ENCODE measurements at places on chromosomes 6 and 20.

GRCh38 chr6:158149641-158150040, 18.4 kb downstream of the SERAC1 start:
- no peak for DNase-seq

- no peak for DNase-seq
Measured at GRCh38 chr20:33793011-33793931, 17.9 kb upstream of the CHMP4B start.

DNA sequence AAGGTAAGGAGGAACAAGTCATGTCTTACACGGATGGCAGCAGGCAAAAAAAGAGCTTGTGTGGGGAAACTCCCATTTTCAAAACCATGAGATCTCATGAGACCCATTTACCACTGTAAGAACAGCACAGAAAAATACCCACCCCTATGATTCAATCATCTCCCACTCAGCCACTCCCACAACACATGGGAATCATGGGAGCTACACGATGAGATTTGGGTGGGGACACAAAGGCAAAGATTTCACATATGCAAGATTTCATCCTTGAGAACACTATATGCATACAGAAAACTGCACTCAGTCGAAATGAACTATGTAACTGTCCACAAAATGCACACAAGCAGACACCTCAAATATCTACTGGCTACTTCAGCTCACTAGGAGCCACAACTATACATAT, 480.6 kb upstream of the BTBD3 start:
- no peak for DNase-seq

- no peak for DNase-seq
Measured at GRCh38 chr6:144379356-144379755, 94.2 kb downstream of the UTRN start.

DNA sequence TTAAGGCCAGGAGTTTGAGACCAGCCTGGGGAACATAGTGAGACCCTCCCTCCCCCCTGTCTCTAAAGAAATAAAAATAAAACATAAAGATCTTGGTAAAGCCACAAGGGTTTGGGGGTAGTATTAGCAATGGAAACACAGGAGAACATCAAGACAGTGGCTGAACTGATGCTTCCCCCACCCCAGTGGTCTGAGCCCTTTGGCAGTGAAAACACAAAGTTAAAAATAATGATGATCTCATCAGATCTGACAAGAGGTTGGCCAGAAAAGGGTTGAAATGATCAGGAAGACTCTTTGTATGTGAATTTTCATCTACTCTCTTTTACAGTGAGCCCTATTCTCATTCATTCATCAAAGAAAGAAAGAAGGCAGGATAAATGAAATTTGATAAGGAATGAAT, 93.7 kb downstream of the KCNB1 start:
- DNase-seq: no peak

DNA sequence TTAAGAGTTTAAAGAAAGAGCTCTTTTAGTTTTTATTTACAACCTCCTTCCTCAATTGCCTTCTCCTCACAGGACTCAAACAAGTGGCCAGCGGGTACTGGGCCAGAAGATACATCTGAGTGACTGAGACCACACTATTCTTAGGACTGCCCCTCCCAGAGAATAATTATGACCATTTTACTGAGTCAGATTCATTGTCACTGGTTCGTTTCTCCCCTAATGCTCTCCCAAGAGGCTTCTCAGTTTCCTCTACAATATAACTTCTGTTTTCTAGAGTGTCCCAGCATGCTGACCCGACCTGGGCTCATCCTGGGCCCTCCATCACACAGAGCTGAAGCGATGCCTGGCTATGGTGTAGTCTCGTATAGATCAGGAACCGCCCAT, 279.9 kb downstream of the CD83 start:
- DNase-seq: no peak

GRCh38 chr6:161094955-161095354, 103.4 kb downstream of the MAP3K4 start:
- DNase-seq: no peak

GRCh38 chr6:140201787-140202458, 827.5 kb upstream of the CITED2 start:
- no peak for DNase-seq

DNA sequence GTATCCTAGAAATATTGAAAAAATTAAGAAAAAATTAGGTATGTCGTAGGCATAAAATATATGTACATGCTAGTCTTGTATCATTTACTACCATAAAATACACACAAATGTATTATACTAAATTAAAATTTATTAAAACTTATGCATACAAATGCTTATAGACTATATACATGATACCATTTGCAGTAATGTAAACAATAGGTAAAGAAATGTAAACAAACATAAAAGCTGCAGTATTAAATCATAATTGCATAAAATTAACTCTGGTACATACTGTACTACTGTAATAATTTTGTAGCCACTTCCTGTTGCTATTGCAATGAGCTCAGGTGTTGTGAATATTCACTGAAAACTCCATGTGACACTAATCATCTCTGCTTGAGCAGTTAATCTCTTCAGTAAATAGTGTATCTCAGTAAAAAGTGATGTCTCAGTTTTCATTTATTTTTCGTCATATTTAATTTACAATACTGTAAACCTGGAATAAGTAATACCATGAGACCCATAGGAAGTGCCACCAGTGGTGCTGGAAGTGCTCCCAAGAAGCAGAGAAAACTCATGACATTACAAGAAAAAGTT, 29.3 kb downstream of the RALGAPB start:
- no peak for DNase-seq

GRCh38 chr6:81138236-81138635, 614.2 kb downstream of the TENT5A start:
- no peak for DNase-seq

- no peak for DNase-seq
Measured at GRCh38 chr6:77036400-77036799, 426.9 kb downstream of the HTR1B start.

- DNase-seq: no peak
Measured at GRCh38 chr6:138722425-138723371, 50.9 kb upstream of the CCDC28A start.

DNA sequence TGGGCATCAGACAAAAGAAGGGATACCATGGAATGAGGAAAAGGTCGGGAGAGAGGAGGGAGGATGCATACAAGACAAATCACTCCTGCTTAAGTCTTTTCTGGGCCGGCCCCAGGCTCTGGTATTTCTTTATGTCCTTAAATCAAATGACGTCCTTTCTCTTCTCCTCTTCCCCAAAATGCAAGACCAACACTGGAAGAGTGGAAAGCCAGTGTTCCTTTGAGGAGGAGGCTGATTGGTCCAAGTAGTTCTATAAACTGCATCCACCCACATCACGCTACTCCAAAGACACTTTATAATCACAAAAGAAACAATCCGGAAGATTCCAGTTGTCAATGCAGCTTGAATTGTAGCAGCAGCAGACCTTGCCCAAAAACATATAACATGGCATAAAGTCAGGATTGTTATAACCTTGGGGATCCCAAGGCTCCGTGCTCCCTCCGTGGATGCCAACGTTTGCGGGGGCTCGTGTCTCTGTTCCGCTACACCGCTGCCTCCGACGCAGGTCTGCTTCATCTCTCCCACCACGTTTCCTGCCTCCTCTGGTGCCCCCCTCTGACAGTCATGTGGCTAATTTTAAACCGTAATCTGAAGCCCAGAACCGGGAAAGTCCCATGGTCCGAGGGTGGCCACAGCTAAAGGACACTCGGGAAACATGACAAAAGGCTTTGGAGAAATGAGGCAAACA, 47.1 kb downstream of the MCUR1 start:
- no peak for DNase-seq

GRCh38 chr6:26272171-26272637, 92.8 kb upstream of the BTN3A2 start:
- no peak for DNase-seq

- DNase-seq: no peak
Measured at GRCh38 chr20:25082498-25082873, 545 bp upstream of the VSX1 start.

GRCh38 chr6:52157301-52157941, 28.8 kb upstream of the IL17A start:
- peak; percentile 33 for DNase-seq

- no peak for DNase-seq
Measured at GRCh38 chr6:133313068-133313467, 71.9 kb downstream of the EYA4 start.

DNA sequence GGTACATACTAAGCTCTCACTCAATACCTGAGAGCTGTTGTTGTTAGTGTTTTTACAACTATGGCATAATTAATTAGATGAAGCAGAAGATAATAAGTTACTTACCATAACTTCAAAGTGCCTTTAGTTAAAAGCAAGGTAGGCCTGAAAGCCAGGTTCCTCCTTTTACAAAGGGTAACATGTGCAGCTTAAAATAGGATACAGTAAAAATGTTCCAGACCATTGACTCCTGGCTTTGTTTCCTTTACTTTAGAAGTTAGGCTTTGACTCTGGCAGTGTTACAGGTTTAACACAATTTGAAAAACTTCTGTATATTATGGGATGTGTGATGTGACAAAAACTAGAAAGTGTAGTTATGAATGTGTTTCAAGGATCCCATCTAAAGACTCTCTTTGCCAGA, 522.5 kb downstream of the EPM2A start:
- no peak for DNase-seq

DNA sequence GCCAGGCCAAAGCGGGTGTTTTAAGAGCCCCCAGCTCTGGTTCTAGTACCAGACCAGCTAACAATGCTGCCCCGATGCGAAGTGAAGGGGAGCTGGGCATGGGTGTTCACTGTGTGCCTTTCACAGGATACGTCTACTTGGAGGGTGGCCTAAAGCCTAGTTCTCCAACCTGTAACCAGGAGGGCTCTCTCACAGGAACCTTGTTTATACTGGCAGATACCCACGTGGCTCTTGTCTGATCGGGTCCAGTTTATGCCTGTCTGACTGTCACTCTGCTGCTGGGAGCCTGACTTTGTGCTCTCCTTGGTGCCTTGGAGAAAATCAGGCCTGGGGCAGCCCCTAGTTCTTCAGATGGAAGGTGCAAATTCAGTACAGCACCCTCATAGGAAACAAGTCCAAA, 60.2 kb upstream of the RNF144B start:
- DNase-seq: no peak

- DNase-seq: no peak
Measured at GRCh38 chr20:50415516-50416268, 94.5 kb upstream of the PTPN1 start.

- no peak for DNase-seq
Measured at GRCh38 chr6:126148853-126149252, 162.5 kb downstream of the TRMT11 start.

GRCh38 chr6:111183702-111184517, 96.6 kb downstream of the SLC16A10 start:
- no peak for DNase-seq

GRCh38 chr20:5512694-5513093, 195.9 kb upstream of the PROKR2 start:
- no peak for DNase-seq

- DNase-seq: no peak
Measured at GRCh38 chr20:35049776-35050352, 42.7 kb downstream of the TRPC4AP start.

- DNase-seq: no peak
Measured at GRCh38 chr20:36587388-36588070, 14.1 kb downstream of the TGIF2 start.

DNA sequence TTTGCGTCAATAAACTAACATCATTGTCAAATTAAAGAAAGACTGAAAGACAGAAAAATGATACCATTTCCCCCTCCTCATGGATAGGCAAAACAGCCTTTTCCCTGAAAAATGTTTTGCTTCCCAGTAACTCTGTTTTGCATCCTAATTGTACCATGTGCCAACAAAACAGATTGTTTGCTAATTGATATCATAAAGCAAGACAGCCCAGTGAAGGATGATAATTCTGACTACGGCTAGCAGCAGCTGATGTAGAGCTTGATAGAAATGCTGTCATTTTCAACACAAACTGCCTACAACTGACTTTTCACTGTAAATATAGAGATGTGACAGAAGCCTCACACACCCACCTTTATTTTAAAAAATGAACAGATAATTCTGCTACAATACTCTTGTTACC, 1061.6 kb downstream of the HACE1 start:
- no peak for DNase-seq

GRCh38 chr6:116631379-116631990, 15.2 kb downstream of the RSPH4A start:
- no peak for DNase-seq

GRCh38 chr6:78523622-78524021, 343.7 kb upstream of the IRAK1BP1 start:
- DNase-seq: no peak

- DNase-seq: no peak
Measured at GRCh38 chr20:36467076-36467999, 74.0 kb upstream of the MYL9 start.

DNA sequence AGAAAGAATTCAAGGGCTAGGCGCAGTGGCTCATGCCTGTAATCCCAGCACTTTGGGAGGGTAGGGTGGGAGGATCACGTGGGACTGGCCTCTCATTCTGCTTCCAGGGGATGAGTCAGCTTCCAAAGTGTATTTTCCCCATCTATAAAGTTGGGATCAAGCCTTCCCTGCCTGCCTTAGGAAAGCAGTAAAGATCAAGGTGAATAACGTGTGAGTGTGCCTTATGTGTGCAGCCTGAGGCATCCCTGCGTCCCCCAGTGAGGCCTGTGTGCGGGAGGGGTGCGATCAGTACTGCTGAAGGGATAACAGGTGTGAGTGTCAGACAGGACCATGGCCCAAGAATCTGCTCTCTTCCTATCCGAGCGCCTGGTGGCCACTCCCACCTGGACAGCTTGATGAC, 26.8 kb downstream of the TMEM181 start:
- no peak for DNase-seq

GRCh38 chr6:516213-516612, 124.7 kb downstream of the IRF4 start:
- DNase-seq: no peak

GRCh38 chr20:15655295-15655874, 917.9 kb downstream of the KIF16B start:
- DNase-seq: no peak

DNA sequence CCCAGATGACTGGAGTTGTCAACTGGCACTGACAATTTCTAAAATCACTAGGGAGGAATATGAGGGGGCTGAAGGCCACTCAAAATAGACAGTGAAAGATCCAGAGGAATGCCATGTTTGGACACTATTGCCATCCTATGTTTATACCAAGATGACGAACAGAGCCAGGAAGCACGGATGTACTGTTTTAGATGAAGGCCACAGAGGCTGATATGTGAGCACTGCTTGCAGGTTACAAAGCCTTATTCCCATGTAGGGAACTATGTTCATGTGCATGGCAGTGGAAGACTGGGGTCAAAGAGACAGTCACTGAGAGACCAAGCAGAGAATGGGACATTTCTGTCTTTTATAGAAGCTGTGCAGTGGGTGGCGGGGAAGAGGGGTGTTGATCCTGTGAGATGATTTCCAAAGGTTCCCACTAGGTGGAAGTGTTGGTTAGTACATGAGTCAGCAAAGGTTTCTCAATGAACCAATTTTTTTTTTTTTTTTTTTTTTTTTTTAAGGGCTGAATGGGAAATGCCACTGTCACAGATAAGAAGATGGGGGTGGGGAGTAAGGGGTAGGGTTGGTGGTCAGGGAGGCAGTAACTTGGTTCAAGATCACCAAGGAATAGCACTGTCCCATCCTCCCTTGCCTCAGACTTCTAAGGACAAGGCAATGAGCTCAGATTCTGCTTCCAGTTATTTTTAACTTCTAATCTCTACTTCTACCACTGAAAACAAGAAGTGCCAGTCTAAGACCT, 46.7 kb upstream of the MOCS1 start:
- no peak for DNase-seq

Data from stimulated activated CD4-positive, alpha-beta T cell treated with anti-CD3 and anti-CD28 coated beads, Interleukin-1b, Interleukin-23, amount 100 ng/mL, for 24 hours (primary cell).